Stimulated activated CD8-positive, alpha-beta memory T cell treated with anti-CD3 and anti-CD28 coated beads, Interleukin-7, amount 100 ng/mL, for 48 hours (primary cell): ENCODE measurements at places on chromosomes 3 and 15.

GRCh38 chr3:196246612-196247308 is 30.4 kb downstream of the SLC51A start:
- no peak for DNase-seq

- DNase-seq: no peak
Observed at GRCh38 chr3:128598884-128599664, 51.5 kb downstream of the RPN1 start.

GRCh38 chr3:32288819-32289218 is 50.3 kb downstream of the CMTM8 start:
- DNase-seq: no peak

GRCh38 chr3:45088543-45089358 is 57.4 kb downstream of the CDCP1 start:
- no peak for DNase-seq

- no peak for DNase-seq
Observed at GRCh38 chr15:65996901-65997300, 127.6 kb downstream of the RAB11A start.

DNA sequence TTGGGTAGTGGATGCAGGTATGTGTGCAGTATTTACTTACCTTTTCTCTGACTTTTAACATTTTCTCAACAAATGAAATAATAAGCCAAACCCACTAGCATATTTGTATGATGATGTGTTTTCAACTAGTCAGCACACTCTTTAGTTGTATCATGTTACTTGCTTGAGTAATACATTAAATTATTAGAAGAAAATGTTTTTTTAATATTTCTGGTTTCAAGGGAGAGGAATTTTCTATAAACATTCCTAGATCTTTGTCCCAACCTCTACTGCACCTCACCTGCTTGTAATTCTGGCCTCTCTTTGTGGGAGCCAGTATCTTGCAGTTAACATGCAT is 161.8 kb upstream of the CBLB start:
- no peak for DNase-seq

DNA sequence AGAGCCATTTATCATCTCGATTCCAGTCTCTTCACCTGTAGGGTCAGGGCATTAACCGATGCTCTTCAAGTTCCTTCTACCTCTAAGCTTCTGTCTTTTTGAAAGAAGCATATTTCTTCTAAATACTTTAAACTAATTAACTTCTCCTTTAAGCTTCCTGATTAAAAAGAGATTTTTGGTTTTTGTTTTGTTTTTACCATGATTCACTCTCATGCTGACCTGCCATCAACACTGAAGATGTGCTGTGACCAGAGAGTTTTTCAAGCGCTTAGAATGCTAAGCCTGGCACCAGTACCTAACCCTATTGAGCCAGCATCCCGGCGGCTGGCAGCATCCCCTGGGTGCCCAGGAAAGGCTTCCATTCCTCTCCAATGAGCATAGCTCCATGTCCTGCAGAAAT is 89.3 kb downstream of the FOXP1 start:
- no peak for DNase-seq

DNA sequence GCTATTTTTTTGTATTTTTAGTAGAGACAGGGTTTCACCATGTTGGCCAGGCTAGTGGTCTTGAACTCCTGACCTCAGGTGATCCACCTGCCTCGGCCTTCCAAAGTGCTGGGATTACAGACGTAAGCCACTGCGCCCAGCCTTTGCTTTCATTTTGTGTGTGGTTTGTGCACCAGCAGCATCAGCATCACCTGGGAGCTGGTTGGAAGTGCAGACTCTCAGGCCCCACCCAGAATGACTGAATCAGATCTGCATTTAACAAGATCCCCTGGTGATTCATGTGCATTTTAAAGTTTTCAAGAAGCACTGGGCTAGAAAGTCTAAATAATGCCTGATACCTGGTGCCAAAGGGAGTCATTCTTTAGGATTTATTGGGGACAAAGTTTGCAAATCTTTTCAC is 73.4 kb upstream of the BNIP2 start:
- DNase-seq: no peak

DNA sequence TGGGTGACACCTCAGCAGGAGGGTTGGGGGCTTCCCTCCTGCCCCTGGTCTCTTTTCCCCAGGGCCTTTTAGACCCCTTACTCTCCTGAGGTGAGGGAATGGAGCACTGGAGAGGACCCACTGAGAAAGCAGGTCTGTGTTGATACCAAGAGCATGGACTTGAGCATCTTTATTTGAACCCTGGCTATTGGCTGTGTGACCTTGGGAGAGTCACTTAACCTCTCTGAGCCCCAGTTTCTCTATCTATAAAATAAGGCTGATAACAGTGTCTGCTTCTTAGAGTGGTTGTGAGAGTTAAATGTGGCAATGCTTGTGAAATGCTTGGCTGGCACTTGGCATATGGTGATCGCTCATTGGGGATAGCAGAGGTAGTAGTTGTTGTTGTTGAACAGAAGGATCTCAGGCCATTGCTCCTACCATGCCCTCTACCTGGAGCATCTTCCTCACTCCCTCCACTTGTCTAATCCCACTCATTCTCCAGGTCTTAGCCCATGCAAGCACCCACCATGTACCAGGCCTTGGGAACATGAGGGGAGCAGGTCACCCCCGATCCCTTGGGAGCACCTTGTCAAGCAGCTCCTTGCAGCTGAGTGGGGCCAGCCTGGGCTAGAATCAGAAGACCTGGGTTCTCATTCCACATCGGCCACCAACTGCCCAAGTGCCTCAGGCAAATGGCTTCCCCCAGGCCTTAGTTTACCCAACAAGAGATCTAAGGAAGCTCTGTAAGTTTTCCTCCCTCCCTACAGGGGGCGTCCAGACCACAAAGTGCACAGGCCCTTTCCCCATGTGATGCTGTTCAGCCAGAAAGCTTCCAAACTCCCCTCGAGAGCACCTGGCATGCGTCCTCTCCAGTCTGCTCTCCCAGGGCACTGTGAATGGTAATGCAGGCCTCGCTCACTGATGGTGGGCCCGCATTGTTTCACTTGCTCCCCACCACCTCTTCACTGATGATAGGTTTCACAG is 96.7 kb downstream of the LSM3 start:
- no peak for DNase-seq

DNA sequence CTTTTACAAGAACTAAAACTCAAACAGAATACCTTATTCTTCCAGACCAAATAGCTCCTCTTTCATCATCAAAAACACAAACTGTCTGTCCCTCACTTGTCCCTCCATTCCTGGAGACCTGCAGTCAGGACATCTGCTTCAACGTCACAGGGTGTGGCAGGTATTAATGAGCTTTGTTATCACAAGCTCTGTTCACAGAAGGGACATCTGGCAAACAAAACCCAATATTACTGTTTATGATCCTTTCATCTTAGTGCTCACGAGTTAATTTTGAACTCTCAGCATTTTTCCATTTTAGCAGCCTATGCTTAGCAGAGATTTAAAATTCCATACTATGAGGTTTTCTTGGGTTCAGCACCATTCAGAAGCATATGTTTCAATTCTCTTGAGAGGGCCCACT is 32.9 kb downstream of the AP3S2 start:
- no peak for DNase-seq

DNA sequence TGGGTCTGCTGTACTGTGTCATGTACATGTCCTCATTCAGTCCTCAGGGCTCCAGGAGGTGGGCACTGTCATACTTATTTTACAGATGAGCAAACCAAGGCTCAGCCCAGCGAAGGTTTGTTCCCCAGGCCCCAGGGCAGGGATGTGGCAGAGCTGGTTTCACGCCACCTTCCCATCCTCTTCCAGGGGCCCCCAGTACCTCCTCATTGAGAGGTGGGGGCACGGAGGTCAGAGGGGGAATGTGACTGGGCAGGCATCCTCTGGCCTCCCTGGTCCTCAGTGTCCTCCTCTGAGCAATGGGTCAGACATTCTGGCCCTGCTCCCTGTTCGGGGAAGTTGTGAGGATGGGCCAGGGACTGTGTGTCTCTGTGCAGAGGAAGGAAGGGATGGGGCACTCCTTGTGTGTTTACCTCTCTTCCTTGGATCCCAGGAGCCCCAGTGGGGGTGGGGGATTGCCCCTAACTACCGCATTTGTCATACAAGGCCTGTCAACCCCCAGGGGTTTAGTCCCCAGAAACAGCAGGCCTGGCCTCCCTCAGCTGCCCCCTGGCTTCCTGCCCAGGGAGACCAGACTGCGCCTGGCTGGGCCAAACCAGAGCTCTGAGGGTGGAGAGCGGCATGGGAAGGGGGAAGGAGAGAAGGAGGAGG is 65.9 kb upstream of the LCTL start:
- DNase-seq: no peak

- DNase-seq: no peak
Observed at GRCh38 chr3:25894101-25894500, 104.2 kb downstream of the OXSM start.

GRCh38 chr3:13873818-13874217 is 6.1 kb downstream of the WNT7A start:
- no peak for DNase-seq

DNA sequence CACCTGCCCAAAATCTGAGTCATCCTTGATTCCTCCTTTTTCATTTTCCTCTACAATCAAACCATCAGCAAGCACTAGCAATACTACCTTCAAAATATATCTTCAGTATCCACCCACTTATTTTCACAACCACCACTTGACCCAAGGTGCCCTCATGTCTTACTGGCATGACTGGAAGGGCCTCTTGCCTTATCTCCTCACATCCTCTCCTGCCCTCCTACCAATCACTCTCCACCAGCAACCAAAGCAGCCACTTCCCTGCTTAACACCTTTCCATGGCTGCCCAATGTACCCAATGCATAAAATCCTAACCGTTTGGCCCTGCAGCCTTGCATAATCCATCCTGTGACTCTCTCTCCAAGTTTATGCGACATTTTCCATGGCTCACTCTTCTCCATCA is 76.0 kb downstream of the MTHFS start:
- DNase-seq: no peak

DNA sequence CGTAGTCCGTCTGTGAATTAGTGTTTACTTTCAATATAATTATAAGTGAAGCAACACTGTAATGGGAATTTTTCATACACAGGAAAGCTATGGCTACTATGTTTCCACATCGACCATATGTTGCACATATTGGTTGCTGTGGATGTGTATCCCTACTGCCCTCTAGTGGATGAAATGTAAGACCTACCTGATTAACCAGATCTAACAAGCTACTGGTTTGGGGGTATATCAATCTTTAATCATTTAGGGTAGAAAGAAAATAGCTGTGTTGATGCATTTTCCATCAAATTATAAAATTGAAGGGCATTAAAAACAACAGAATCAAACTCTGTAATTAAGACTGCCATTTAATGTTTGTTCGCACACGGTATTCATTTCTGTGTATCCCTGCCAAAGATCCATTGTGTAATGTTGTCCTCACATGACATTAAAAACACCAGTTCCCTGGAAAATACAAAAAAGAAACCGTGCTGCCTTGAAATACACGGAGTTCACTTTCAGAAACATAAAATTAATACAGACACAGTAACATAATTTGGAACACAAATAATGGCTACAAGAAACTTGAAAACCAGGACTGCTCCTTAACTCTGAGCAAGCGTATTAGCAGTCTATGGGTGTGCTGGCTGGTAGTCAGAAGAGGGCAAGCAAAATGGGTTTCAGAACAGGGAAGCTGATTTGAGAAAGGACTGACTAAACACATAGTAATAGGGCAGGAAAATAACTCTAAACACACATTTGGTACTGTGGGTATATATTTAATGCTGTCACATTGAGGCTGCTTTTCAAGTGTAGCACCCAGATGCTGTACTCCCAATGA is 125.1 kb downstream of the TIGIT start:
- DNase-seq: no peak

GRCh38 chr3:50675179-50676030 is 678 bp downstream of the DOCK3 start:
- peak; percentile 57 for DNase-seq

DNA sequence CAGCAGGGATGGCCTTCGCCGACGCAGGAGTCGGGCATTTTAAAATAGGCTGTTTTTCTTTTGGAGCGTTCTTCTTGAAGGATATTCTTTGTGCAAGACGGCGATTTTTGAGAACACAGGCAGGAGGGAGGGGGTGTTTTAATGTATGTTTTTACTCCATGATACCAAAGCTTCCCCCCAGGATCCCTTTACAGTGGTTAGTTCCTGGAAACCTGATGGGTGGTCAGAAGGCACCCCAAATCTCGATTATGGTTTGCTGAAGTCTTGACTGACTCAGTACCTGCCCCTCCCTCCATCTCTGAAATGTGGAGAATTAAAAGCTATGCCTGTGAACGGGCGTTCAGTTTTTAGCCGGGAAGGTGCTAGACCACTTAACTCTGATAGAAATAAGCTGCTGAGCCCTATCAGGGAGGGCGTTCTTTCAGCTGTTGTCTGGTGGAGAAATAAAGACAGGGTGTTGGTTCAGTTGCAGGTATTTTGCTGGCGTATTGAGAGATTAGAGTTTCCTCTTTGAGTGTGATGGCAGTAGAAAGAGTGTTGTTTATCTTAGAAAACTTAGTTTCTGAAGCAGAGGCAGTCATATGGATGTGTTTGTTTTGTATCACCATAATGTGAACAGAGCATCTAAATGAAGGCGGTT is 3.4 kb downstream of the IGF1R start:
- DNase-seq: no peak

- DNase-seq: no peak
Observed at GRCh38 chr3:52240059-52240885, 1.3 kb upstream of the TWF2 start.

GRCh38 chr3:128447561-128448013 is 19.1 kb downstream of the DNAJB8 start:
- peak; percentile 39 for DNase-seq

- no peak for DNase-seq
Observed at GRCh38 chr3:190721330-190721729, 141.2 kb downstream of the GMNC start.

DNA sequence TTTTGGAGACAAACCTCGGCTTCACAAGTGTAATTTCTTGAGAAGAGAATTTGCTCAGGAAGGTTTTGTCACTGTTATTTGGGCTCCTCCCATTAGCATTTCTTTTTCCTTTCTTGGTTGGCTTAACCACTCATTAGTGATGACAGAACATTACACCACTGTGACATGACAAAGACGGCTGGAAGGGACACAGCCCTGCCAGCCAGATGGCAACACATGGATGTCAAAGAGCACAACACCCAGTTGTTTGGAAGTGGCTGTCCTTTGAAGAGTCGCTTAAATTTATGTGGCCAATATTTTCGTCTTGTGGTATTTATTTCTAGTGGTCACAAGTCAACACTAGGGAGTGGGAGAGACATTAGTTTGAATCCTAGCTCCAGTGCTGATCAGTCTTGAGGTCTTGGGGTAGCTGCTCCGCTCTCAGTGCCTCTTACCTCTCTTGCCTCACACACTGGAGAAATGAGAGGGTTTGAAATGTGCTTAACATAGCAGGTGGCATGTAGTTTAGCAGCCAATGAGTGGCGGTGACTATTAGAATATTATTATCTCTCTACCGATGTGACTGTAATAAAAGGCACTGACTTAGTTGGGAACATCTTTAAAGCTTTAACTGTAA is 92.8 kb downstream of the FRMD4B start:
- no peak for DNase-seq

GRCh38 chr15:56390739-56391267 is 25.6 kb downstream of the TEX9 start:
- no peak for DNase-seq

GRCh38 chr15:60477164-60477563 is 1.8 kb downstream of the ICE2 start:
- DNase-seq: no peak

- DNase-seq: peak; percentile 2
Observed at GRCh38 chr3:124730941-124731297, 667 bp downstream of the UMPS start.
